ENCODE measurements at places on chromosomes 2 and 18. TPM values are rescaled to one million over a fixed set of nuclear protein-coding genes. Genes with fewer than 3 reads are reported as not detected.

The STK25 gene
- 275 TPM for total RNA-seq

The GRHL1 gene
- total RNA-seq: 2.5 TPM

The MC2R gene
- not detected for total RNA-seq

The REG3A gene
- total RNA-seq: not detected

The CD8B2 gene
- not detected for total RNA-seq
